ENCODE measurements at places on chromosomes 12 and 14. TPM values are rescaled to one million over a fixed set of nuclear protein-coding genes. Genes with fewer than 3 reads are reported as not detected.
A peak's percentile ranks its signal among the peaks of the same experiment; 100 is the strongest.

Gene PMEL
- total RNA-seq: 0.10 TPM

Gene PPFIA2
- total RNA-seq: not detected

Gene TOMM20L
- total RNA-seq: not detected

Gene CRADD
- 10.8 TPM for total RNA-seq

Gene POTEG
- total RNA-seq: not detected

Gene NKX2-1
- total RNA-seq: not detected

Gene OAS2
- 237 TPM for total RNA-seq

Gene TDRD9
- 2.7 TPM for total RNA-seq

Gene CIT
- total RNA-seq: 111 TPM

Gene HOXC12
- not detected for total RNA-seq

Gene CSRP2
- total RNA-seq: 0.47 TPM

- DNase-seq: no peak
- peak overlapping the region; percentile 98 for H3K4me3 ChIP-seq
- peak overlapping the region; percentile 98 for H3K27ac ChIP-seq
- H3K27me3 ChIP-seq: no peaks in the 10 kb centered on the region
- H3K4me1 ChIP-seq: peaks cover 48% of the 10 kb centered on the region
Measured at GRCh38 chr12:53268630-53269562, 797 bp downstream of the ESPL1 start.

- H3K4me3 ChIP-seq: no peak overlapping the region
- H3K4me1 ChIP-seq: peaks cover 29% of the 10 kb centered on the region
- peaks cover 45% of the 10 kb centered on the region for H3K27me3 ChIP-seq
- H3K27ac ChIP-seq: no peak overlapping the region
- no peak for DNase-seq
Measured at GRCh38 chr12:13192719-13193118, 3.8 kb upstream of the EMP1 start.

DNA sequence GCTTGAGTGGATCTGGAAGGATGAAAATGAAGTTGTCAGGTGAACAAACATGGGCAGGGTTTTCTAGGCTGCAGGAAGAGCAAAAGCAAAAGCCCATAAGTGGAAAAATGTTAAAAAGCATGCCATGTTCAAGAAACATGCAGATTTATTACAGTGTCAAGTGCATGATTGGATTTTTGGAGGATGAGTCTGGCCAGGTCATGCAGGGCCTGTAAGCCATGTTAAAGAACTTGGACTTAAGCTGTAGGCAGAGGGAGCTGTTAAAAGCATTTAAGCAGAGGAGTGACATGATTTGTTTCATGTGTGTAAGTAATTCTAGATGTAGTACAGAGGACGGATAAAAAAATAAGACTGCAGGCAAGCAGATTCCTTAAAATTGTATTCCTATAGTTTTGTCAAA, 16.3 kb upstream of the SINHCAF start:
- no peaks in the 10 kb centered on the region for H3K4me1 ChIP-seq
- no peak overlapping the region for H3K27ac ChIP-seq

DNA sequence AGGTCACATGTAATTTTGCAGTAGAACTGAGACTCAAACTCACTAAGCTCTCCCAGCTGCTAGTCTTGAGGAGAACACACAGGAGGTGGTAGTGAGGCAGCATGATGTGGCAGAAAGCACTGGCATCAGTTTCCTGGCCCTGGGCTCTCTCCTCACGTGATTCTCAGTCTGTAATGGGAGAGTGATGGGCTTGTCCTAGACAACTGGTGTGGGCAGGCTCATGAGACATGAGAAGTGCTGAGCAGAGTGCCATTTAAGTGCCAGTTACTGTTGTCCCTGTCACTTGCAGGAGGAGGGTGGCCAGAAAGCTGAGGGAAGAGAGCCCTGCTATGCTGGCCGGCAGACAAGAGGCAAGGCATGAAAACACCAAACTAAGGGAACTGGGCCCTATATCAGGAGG, 48.5 kb upstream of the OVCH1 start:
- H3K27me3 ChIP-seq: peaks cover 4% of the 10 kb centered on the region
- no peaks in the 10 kb centered on the region for H3K4me1 ChIP-seq
- H3K36me3 ChIP-seq: no peaks in the 10 kb centered on the region
- H3K4me3 ChIP-seq: no peak overlapping the region

- H3K4me3 ChIP-seq: no peak overlapping the region
- no peaks in the 10 kb centered on the region for H3K36me3 ChIP-seq
- H3K27ac ChIP-seq: no peak overlapping the region
- H3K27me3 ChIP-seq: peaks cover 7% of the 10 kb centered on the region
- no peak for DNase-seq
Measured at GRCh38 chr12:2212971-2213869, 160.4 kb downstream of the CACNA1C start.

DNA sequence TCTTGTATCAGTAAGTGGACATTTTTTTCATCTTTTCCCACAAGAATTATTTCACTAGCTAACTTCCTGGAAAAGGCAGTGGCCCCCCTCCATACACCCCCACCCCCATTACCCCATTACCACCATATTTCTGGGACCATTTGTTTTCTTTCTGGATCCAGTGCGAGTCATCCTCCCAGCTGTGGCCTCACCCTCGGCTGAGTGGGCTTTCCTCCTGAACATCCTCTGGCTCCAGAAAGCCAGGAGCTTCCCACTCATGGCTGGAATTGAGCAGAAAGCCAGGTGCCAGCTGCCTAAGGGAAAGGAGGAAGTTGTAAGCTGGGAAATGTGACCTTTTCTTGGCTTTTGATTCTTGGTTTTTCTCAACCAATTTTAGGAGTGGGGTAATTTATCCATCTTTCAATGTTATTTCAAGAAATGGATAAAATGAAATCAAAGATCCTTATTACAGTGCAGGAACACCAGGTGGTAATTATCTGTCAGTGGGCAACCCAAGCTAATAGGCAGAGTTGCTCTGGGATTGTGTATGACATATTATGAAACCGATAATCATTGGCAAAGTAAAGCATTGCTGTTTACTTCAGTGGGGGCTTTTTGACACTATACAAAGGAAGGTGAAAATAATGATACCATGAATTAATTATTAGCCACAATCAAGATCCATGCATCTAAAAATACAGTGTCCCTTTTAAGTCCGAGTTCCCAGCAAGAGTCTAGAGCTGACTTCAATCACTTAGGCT, 124.6 kb downstream of the KICS2 start:
- H3K4me3 ChIP-seq: no peak overlapping the region
- H3K4me1 ChIP-seq: no peaks in the 10 kb centered on the region
- no peak overlapping the region for H3K27ac ChIP-seq
- DNase-seq: no peak
- H3K27me3 ChIP-seq: no peaks in the 10 kb centered on the region

GRCh38 chr12:20142956-20143355, 225.4 kb upstream of the PDE3A start:
- DNase-seq: no peak
- H3K4me3 ChIP-seq: no peak overlapping the region
- no peaks in the 10 kb centered on the region for H3K4me1 ChIP-seq
- H3K27ac ChIP-seq: no peak overlapping the region
- no peaks in the 10 kb centered on the region for H3K27me3 ChIP-seq

GRCh38 chr12:22631863-22632463, 7.0 kb downstream of the ETNK1 start:
- H3K27me3 ChIP-seq: no peaks in the 10 kb centered on the region
- peaks cover 30% of the 10 kb centered on the region for H3K36me3 ChIP-seq
- no peak overlapping the region for H3K27ac ChIP-seq

GRCh38 chr12:128830505-128830893, 6.7 kb upstream of the SLC15A4 start:
- H3K4me1 ChIP-seq: peaks cover 14% of the 10 kb centered on the region
- peaks cover 2% of the 10 kb centered on the region for H3K27me3 ChIP-seq
- no peak for DNase-seq

DNA sequence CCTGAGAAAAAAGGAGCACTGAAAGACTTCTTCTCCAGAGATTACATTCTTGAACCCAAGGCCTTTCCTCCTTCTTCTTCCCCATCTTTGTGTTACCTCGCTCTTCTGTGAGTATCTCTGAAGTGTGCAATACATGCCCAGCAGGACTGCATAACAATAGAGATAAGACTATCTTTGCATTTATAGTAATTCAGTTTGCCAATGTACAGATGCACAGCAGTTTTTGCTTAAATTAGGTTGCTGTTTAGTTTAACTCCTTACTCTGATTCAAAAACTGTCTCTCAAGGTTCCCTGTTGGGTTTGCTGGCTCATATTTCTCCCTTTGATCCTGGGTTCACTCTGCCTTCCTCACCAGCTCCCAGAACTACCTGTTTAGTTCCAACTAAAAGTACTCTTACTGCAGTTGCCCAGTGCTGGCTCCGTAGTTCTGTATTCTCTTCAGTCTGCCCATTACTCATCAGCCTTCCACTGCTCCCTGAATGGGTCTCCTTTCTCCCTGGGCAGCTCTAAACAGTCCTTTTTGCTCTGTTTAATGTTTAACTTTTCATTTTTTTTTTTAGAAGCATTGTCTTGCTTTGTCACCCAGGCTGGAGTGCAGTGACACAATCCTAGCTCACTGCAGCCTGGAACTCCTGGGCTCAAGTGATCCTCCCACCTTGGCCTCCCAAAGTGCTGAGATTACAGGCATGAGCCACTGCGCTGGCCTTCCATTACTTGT, 180.6 kb upstream of the CAND1 start:
- H3K4me1 ChIP-seq: no peaks in the 10 kb centered on the region
- DNase-seq: no peak

GRCh38 chr14:69960296-69960695, 81.1 kb downstream of the SMOC1 start:
- H3K4me1 ChIP-seq: no peaks in the 10 kb centered on the region
- DNase-seq: no peak
- H3K27ac ChIP-seq: no peak overlapping the region
- peaks cover 16% of the 10 kb centered on the region for H3K27me3 ChIP-seq

DNA sequence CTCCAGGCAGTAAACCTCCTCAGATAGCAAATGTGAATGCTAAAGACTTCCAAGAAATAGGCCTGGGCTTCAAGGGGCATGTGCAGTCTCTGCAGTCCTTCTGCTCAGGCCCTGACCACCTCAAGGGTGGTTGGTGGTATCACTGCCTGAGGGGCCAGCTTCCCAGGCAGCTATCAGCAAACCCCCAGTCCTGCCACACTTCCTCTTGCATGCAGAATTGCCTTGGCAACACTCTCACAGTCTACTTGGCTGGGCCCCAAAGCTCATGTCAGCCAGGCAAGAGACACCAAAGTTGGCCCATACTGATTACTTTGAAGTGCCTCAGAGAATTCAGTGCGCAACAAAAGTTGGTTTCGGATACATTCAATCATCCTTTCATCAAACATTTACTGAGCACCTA, 3.5 kb upstream of the ASB8 start:
- H3K4me3 ChIP-seq: no peak overlapping the region
- DNase-seq: no peak
- peaks cover 25% of the 10 kb centered on the region for H3K4me1 ChIP-seq
- peaks cover 12% of the 10 kb centered on the region for H3K27me3 ChIP-seq

DNA sequence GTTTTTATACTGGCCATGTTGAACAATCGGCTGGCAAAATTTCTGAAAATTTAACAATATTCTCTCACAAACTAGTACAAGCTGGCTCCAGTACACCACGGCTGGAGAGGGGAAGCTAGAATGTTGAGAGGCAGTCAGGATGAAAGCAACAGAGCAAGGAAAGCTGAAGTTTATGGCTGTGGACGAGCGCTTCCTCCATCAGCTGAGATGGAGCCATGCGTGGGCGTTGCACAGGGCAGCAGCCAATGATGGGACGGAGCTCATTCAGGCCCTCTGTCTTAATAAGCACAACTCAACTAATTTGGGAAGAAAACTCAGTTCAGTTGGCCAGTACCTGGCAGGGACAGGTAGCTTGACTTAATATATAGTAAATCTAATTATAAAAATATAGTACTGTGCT, 14.1 kb upstream of the DCP1B start:
- no peaks in the 10 kb centered on the region for H3K4me1 ChIP-seq
- no peak for DNase-seq
- H3K36me3 ChIP-seq: no peaks in the 10 kb centered on the region
- peaks cover 18% of the 10 kb centered on the region for H3K27me3 ChIP-seq
- H3K27ac ChIP-seq: no peak overlapping the region
- H3K4me3 ChIP-seq: no peak overlapping the region

DNA sequence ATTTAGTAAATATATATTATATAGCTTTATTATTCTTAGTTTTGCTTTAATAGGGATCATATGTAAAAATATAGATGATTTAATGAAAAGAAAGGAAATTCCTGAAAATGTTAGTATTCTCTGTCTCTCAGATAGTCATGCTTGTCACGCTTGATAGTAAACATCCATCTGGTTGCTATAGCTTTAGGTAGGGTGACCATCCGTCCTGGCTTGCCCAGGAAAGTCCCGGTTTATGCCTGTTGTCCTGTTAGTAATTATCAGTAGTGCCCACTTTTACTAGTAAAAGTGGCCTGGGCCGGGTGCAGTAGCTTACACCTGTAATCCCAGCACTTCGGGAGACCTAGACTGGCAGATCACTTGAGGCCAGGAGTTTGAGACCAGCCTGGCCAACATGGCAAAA, 23.8 kb downstream of the CFAP54 start:
- DNase-seq: no peak
- H3K36me3 ChIP-seq: no peaks in the 10 kb centered on the region
- peaks cover 23% of the 10 kb centered on the region for H3K4me1 ChIP-seq

DNA sequence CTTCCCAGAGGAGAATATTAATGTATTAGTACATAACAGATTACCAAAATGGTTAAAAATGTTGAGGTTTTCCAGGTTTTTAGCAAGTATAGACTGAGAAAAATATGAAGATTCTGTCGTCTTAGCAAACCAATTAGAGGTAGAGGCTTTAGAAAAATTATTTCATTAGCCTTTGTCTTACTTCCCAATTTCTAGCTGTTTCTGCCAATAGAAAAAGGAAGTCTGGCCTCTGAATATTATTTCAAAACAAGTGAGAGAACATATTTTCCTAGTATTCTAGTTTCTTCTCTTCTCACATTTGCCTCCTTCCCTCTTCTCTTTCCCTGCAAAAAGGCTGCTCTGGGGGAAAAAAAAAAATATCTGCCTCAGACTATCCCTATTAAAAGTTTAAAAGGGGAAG, 16.4 kb downstream of the IPO8 start:
- H3K4me1 ChIP-seq: no peaks in the 10 kb centered on the region
- H3K36me3 ChIP-seq: peaks cover 55% of the 10 kb centered on the region
- DNase-seq: no peak
- H3K27me3 ChIP-seq: no peaks in the 10 kb centered on the region
- H3K27ac ChIP-seq: no peak overlapping the region
- no peak overlapping the region for H3K4me3 ChIP-seq

DNA sequence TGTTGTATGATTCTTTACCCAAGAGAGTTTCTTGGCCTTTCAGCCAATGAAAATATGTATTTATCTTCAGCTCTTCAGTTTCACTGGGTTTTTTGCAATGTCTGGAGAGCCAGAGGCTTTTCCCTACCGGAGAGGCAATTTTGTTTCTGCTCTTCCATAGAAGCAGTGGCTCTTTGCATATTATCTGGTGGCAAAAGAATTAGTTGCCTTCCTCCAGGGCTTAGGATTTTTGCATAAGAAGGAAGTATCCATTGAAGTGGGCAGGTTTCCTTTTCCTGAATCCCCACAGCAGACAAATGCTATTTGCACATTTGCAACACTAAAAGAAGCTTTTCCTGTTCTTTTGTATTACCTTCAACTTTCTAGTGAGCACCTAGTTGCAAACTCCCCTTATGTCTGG, 75.2 kb downstream of the NTS start:
- H3K4me3 ChIP-seq: no peak overlapping the region
- DNase-seq: no peak
- H3K36me3 ChIP-seq: no peaks in the 10 kb centered on the region
- H3K4me1 ChIP-seq: no peaks in the 10 kb centered on the region
- no peaks in the 10 kb centered on the region for H3K27me3 ChIP-seq

- H3K4me3 ChIP-seq: peak overlapping the region; percentile 94
- H3K4me1 ChIP-seq: peaks cover 60% of the 10 kb centered on the region
- DNase-seq: peak; percentile 96
- peak overlapping the region; percentile 95 for H3K27ac ChIP-seq
Measured at GRCh38 chr12:121793838-121794533, 498 bp upstream of the RHOF start.

- peaks cover 9% of the 10 kb centered on the region for H3K36me3 ChIP-seq
- peaks cover 78% of the 10 kb centered on the region for H3K4me1 ChIP-seq
- no peak overlapping the region for H3K27ac ChIP-seq
- H3K27me3 ChIP-seq: peaks cover 5% of the 10 kb centered on the region
Measured at GRCh38 chr12:12011880-12012260, 58.9 kb upstream of the BCL2L14 start.
